ENCODE measurements at places on chromosomes 7 and 10.

- no peak for DNase-seq
These were observed 23.8 kb upstream of the WDR11 start for GRCh38 chr10:120827251-120827875.

- no peak for DNase-seq
These were observed 26.0 kb downstream of the NRG3 start for GRCh38 chr10:81900989-81901388.

GRCh38 chr7:148711191-148712102 is 12.7 kb downstream of the CUL1 start:
- no peak for DNase-seq

DNA sequence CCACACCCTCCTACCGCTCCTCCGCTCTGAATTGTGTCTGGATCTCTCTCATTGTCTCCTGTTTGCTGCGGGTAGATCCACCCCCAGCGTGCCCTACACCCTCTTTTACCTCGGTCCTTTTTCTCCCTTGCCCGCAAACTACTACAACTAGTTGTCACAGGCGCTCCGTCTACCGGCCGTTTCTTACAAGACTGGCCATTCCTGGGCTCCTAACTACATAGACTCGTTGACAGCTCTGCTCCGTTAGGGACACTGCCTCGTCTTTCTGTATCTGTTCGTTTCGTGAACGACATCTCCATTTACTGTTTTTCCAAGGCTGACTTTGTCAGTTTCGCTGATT is 786 bp downstream of the TAF3 start:
- peak; percentile 62 for DNase-seq

DNA sequence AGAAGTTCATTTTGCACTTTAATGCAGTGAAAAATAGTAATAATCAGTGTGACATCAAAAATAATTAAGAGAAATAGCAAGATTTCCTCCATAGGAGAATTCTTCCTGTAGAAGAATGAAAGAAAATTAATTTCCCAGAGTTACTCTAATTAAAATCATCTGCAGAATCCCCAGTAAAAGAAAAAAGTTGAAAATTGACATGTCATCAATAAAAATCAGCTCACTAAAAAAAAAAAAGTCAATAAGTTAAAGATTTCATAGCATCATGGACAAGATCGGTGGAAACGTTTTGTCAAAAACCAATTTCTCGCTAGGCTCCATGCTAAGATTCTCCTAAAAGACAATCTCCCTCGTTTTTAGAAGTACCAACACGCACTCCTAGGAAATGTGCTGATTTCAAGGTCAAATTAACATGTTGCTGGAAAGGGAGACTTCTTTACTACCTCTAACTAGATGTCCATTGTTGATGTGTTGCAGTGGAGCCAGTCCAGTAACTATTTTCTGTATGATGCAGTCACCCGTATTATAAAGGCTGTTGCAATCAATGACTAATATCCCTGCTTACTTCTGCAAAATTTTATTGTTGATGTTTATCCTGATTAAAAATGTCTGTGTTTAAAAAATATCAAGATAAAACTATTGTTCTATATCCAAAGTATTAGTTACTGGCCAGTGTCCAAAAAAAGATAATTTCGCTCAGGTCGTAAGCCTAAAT is 591.9 kb upstream of the MGMT start:
- DNase-seq, result no peak

DNA sequence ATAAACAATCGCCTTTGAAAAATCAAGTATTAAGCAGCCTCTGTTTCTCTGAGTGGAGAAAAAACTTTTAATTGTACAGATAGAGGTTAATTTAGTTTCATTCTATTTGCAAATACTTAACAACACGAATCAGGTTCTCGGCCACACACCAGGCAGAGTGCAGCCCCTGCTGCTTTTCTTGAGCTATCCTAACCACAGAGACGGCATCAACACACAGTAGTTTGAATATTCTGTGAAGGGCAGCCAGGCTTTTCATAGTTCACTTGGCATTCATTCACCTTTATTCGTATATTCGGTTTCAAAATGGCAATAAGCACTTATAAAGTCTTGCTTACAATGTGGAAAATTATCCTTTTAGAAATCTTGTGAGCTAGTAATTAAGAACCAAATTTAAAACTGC is 5.7 kb downstream of the ADARB2 start:
- no peak for DNase-seq
